ENCODE measurements at places on chromosomes 3 and 15.
A peak's percentile ranks its signal among the peaks of the same experiment; 100 is the strongest.

DNA sequence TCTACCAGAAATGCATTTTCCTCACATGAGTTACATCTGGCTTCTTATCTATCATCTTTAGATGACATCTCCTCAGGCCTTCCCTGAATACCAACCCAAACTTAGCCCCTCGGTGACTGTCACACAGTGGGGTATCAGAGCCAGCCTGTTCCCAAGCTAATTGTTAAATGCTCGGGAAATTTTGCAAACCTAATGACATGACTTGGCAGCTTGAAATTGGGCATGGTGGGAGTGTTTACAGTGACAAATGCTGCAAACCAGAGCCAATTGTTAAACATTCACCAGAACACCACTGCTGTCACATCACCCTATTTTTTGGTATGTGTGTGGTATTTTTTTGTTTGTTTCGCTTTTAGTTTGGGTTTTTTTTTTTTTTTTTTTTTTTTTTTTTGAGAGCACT lies 130.8 kb downstream of the HCN4 start:
- DNase-seq: no peak

- peak; percentile 18 for DNase-seq
Observed at GRCh38 chr3:185290266-185290665, 36.4 kb upstream of the EHHADH start.

DNA sequence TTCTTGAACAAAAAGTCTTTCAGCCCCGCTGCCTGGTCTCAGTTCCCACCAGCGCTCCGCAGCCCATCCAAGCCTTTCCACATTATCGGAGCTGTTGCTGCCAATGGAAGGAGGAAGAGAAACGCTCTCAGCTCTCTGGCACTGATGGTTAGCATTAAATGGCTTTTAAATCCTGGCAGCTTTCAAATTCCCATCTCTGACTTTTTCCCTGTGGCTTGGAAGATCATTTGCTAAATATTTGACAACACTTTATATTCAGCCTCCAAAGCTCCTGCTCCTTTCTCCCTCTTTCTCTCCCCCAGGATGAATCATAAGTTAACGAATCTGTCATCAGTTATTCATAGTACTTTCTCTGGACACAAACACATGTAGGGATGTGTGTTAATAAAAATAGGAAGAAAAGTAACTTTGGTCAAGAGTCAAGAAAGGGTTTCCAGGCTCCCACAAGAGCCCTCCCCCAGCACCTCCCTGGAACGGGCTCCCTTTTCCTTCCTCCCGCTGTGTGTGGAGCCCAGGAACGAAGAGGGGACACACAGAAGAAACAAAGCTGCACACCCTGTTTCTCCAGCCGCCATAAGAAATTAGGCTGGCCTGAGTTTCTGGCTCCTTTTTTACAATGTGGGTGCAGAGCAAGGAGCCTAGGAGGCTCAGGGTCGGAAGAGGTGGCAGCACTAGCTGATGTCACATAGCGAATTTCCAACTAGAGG lies 47.6 kb upstream of the TSEN2 start:
- DNase-seq: no peak

GRCh38 chr3:145971186-145971585 lies 189.8 kb downstream of the PLOD2 start:
- DNase-seq: no peak

DNA sequence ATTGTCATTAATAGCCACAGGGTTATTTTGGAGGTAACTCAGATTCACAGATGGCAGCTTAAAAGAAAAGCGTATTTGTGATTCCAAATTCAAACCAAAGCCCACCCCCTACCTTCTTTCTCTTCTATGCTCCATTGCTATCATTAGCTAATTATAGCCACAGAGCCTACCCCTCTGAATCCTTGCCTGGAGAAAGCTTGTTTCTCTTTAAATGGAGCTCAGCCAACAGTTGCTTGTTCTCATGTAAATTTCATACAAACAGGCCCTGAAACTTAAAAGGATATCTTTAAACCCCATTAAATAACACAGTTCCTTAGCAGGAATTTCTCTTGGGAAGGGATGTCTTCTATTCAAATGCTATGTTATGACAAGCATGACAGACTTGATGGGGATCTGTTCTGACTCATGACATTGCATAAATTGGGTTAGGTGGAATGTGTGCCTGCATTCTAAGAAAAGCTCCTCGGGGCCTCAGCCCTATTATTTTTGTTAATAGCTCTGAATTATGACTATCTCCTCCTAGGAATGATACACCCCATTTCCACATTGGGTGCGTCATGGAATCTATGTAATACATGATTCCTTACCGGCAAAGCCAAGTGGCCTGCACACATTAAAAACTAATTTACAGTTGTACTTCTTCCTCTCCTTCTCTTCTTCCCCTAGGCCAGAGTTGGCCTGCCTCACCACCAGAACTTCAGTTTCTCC lies 265.8 kb downstream of the TAFA4 start:
- DNase-seq: no peak

- peak; percentile 89 for DNase-seq
Observed at GRCh38 chr3:48528754-48529153, 24.8 kb upstream of the SHISA5 start.

DNA sequence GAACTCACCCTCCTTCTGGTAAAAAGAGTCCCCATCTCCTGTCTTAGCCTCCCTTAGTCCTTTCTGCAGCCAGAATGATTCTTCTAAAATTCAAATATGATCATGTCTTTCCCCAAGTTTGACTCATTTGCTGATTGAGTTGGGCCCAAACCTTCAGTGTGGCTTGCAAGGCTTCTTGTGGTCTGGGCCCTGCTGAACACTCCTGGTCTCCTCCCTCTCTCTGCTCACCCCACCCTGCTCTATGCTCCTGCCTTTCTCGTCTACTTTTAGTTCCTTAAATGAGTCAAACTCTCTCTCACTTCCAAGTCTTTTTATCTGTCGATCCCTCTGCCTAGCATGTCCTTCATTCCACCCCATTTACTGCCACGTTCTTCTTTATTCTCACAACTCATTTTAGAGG lies 72.6 kb downstream of the CCR1 start:
- peak; percentile 93 for DNase-seq

DNA sequence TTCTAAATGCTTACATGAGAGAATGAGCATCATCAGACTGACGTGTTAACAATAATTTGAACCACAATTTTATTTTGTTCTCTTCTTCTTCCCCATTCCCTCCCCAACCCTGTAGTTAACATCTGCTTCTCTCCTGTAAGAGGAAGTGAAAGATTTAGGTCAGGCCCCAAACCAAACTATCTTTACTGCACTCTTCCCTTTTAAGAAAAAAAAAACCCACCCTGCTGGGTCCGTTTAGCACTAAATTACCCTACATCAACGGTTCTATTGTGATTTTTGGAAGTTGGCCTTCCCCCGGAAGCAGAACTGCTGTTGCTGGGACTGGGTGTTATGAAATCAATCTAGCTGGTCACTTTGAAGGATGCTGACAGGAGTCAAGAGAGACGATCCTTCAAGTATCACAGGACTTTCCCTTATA lies 49.4 kb downstream of the NFKBIZ start:
- DNase-seq: peak; percentile 99

- no peak for DNase-seq
Observed at GRCh38 chr15:56124391-56124790, 119.3 kb downstream of the RFX7 start.

DNA sequence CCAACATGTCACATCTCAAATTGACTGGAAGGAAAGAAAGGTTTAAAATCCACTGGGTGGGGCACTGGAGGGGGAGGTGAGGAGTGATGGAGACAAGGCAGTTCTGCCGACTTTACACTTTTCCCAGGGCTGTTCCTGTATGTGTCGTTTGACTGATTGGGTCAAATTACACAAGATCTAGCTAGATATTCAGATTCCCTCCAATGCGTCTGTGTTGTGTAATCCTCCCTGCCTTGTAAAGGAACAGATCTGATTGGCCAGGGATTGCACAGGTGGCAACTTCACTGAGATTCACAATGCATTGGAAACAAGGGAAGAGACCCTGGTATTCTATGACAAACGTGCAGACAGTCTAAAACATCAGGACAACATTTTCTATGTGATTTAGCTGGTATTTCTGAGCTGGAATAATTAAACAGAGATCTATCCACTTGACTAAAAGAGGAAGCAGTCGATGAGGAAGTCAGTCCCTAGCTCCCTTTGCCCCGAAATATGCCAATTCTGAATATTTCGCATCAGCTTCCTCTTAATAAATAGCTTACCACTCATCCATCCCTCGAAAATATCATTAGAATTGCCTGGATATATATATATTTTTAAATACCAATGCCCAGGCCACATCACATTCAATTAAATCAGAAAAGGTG lies 312.9 kb downstream of the RORA start:
- DNase-seq: peak; percentile 59

DNA sequence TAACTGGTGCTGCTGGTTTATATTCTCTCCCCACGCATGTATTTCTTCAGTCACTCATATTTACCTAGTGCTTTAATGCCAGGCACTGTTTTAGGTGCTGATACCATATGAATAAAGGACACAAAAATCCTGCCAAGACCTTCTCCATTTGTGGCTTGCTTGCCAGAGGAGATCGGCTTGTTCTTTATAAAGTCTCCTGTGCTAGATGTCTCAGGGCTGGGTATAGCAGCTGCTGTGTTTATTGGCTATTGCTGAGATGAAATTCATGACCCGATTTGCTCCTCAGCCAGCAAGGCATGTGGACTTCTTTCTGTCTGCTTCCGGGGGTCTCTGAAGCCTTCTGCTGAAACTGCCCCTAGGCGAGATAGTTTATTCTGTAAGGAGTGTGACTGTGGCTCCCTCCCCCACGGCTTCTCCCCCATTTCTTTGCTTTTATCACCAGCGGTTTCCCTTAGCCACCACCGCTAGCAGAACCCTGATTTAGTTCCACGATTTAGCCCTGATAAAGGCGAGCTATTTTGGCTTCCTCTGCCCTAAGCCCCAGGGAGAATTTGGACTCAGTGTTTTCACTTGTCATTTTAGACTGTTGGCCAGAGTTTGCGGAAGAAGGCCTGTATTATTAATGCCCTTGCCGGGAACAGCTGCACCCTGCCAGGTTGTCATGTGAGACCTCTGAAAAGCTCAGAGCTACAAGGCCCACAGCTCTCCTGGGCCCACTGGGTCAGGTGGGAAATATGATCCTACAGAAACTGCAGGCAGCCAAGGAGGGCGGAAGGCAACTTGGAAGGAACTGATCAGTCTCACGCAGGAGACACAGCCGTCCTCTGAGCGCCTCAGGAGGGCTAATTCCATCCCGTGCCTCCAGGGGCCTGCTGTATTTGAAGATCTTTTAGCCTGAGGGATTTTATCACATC lies 46.8 kb downstream of the ST6GAL1 start:
- no peak for DNase-seq

DNA sequence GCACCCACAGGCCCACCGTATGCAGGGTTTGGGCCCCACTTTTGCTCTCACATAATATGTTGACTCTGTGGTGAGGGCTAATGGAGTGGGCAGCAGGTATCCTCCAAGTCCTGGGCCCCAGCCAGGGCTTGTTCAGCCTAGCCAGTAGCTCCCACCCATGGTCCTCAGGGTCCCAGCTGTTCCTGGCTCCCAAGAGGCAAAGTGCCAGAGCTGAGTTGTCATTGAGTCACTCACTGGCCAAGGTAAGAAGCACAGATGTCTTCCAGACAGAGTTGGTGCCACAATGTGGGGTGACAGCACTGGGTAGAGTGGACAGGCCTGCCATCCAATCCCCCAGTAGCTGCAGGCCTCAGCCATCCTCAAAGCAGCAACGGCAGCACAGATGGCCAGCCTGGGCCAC lies 4.3 kb downstream of the SHF start:
- no peak for DNase-seq

DNA sequence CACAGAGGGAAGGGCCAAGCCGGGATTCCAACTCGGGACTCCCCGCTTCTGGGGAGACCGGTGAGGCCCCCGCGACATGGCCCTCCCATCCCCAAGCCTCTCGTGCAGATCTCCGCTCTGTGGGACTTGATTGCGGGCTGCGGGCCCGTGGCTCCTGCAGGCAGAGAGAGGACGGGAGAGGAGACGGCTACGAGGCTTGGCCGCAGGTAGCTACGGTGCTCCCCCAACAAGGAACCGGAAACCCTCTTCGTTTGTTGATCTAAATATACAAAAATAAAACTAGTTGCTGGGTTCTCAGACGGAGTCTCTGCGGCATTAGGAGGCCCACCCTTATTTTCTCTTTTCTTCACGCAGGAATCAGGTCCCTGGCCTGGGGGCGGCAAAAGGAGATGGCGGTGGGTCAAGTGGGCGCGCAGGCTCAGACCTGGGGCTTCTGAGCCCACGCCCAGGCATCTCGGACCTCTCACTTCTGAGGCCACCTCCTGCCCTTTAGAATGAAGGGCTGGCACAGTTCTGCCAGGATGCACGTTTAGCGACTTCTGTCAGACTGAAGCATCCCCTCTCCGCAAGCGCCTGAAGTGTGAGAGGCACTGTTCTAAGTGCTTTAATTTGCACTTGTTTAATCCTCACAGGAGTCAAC lies 10.9 kb downstream of the GNB5 start:
- DNase-seq: no peak

DNA sequence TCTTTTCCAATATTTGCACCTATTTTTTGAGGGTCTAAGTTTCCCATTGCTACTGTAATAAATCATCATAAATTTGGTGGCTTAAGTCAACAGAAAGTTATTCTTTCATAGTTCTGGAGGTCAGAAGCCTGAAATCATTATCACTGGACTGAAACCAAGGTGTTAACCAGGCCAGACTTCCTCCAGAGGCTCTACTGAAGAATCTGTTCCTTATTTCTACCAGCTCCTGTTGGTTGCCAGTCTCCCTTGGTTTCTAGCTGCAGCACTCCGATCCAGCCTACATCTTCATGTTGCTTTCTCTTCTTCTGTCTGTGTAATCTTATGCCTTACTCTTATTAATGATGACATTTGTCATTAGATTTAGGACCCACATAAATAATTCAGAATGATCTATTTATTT lies 22.0 kb upstream of the ARPP21 start:
- peak; percentile 38 for DNase-seq

GRCh38 chr3:149368674-149369497 lies 8.6 kb downstream of the TM4SF1 start:
- no peak for DNase-seq

DNA sequence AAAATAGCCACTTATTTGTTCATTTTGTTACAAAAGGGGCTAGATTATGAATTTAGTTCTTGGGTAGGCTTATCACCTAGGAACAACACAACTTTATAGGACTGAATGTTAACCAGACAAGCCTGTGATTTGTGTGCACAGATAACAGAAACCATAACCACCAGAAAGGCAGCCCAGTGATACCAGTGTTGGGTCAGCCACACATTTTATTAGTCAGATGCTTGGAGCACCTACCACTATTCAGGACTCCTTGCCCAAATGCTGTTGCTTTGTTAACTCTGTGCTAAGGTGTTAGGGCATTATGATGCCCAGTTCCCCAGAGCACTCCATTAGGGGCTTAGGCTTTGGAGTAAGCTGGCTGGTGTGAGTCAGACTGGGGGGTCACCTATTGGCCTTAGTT lies 22.5 kb downstream of the PLCL2 start:
- no peak for DNase-seq

- DNase-seq: peak; percentile 21
Observed at GRCh38 chr3:171566803-171567422, 106.7 kb upstream of the TNIK start.

DNA sequence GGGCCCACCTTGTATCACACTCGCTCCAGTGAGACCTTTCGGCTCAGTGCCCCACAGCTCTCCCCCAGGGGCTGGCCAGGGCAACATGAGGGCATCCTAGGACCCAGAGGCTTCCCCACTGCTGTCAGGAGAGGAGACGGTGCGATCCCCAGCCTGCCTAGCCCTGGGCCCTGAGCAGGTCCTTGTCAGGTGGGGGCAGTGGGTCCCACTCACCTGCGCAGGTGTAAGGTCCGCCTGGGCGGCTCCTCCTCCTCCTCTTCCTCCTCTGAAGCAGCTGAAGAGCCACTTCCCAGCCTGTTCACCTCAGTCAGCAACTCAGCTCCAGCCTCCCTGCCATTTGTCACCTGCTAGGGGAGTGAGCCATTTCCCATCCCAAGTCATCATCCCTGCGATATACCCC lies 9.6 kb downstream of the KIF7 start:
- DNase-seq: no peak

Data from MV-4-11 (cell line).